MG63 (cell line): ENCODE measurements at places on chromosomes 4 and X.

DNA sequence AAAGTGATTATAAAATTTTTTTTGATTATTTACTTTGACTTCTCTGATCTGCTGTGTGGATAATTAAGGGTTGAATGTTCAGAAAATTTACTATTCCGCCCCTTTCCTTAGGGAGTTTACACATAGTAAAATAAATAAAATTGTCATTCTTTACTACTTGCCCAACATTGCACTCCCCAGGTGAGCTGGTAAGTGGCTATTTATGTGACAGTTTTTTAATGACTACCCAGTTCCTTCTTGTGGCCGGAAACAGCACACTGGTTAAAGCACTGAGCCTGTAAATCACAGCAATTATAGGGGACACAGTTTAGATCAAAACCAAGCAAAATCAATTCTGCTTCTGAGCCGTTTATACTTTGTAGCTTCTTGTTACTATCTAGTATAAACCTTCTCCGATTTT lies 158.1 kb downstream of the FHIP1A start:
- DNase-seq, result no peak

- no peak for DNase-seq
These were observed 68.7 kb downstream of the ENPP6 start for GRCh38 chr4:184148738-184149637.

DNA sequence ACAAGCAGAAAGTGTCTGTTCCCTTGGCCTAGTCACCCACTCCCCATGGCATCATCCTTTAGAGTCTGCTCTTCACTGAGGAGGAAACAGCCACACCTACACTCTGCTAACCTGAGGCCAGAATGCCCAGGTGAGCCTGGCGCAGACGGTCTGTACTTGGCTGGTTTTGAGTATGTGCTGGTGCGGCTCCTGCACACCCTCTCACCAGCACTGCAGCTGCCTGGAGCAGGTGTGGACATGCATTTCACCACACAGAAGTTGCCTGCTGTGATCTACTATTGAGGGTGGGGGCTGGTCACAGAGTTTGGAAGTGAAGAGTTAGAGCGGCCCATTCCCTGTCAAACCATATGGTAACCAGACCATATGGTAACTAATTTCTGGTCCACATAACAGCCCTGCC lies 39.5 kb downstream of the KANTR start:
- no peak for DNase-seq

- no peak for DNase-seq
These were observed 30.2 kb upstream of the PLCXD1 start for GRCh38 chrX:250965-251364.

- no peak for DNase-seq
These were observed 30.3 kb downstream of the SEPSECS start for GRCh38 chr4:25129917-25130316.

- DNase-seq, result no peak
These were observed 10.9 kb upstream of the ASMTL start for GRCh38 chrX:1463581-1463980.

DNA sequence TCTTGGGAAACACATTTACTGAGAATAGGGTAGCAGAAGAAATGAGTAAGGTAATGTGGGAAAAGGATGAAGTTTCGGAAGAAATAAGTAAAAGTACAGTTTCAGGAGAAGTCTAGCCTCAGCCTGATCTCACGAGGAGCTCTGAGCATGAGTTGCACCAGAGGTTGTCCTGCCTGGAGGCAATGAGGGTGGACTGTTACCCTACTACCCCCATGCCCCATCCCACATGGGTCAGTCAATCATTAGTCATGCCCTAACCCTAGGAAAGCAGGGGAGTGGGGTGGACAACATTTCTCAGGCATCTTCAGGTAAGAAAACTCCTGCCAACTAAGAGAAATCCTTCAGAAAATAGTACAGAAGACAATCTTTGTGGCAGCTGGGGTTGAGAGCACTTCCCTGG lies 35.1 kb downstream of the HS3ST1 start:
- DNase-seq, result no peak
